ENCODE measurements at places on chromosomes 2 and 18.

GRCh38 chr2:31192851-31193392 lies 24.4 kb downstream of the CAPN14 start:
- DNase-seq = no peak

DNA sequence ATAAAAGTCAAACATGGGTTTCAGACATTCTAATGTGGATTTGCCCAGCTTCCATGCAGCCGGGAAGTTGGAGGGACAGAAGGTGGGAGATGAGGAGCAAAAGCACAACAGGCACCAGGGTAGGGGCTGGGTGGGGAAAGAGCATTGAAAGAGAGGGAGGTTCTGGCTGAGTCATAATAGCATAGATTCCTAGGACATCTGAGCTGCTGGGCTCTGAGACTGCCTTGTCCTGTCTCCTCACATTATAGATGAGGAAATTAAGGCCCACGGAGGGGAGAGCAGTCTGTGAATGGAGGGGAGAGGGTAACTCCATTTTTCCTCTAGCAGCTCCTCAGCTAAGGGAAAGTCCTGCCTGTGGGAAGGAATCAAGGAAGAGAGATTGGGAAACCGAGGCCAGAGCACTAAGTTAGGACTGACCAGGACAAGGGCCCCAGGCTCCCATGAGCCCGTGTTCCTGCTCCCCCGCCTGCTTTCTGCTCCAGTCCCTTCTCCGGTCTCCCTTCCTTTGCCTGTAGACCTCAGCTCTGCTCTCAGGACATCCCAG lies 26.2 kb downstream of the SH2D6 start:
- DNase-seq = no peak

DNA sequence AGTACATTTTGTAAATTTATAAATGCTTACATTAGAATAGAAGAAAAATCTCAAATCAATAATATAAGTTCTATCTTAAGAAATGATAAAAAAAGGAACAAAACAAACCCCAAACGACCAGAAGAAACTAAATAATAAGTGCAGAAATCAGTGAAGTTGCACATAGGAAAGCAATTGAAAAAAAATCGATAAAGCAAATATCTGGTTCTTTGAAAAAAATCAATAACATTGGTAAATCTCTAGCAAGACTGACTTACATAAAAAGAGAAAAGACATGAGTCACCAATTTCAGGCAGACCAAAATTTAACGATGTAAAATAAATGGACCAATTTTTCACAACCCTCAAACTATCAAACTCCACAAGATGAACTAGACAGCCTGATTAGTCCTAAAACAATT lies 249.9 kb upstream of the HDAC4 start:
- no peak for DNase-seq

GRCh38 chr2:40016151-40016885 lies 237.3 kb upstream of the THUMPD2 start:
- DNase-seq = no peak

- no peak for DNase-seq
Observed at GRCh38 chr2:28096421-28096820, 205.9 kb downstream of the BABAM2 start.

DNA sequence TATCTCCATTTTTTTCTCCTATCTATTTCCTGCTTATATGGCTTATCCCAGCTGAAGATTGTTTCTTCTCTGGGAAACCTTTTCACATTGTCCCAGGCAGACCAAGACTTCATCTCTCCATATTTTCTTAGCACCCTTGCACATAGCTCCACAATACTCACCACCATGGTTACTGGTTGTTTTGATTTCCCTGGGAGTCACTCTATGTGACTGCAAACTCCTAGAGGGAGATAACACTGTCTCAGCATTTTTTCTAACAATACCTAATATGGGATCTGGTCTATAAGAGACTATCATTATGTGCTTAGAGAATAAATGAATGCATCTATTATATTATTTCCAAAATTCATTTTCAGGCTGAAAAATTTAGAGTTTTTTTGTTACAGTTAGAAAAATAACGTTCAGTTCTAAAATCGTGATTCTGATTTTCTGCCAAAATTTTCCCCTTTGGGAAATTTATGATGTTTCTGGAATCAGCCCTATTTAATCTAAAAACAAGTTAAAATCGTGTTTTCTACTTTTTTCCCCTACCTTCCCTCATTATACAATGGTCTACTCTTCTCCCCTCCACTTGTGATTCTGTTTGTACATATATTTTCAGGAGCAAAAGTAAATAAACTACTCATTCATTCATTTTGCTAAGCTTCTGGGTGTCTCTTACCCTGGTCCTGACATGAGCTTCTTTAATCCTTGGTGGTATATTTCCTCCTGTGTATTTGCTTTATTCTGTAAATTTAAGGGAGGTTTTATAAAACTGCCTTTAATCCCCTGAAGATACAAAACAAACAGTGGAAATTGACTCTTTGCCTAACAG lies 95.4 kb downstream of the HNMT start:
- peak; percentile 1 for DNase-seq
